ENCODE measurements at places on chromosomes 2 and 18.

DNA sequence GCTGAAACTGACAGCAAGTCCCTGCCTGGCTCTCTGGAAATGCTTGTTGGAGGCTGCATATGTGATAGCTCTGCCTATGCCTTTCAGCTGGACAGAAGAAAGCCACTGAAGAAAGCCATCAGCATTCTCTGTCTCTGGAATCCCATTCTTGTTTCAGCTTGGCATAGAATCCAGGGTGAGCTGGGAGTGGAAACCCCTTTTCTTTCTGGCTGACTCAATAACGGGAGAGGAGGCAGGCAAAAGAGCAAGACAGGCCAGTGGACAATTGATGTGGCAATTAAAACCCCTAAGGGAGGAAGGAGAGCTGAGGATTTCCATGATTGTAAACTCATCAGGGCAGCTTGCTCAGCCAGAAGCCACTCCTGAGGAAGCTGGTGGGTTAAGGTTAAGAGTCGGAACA is 208.1 kb downstream of the CLIP4 start:
- DNase-seq, result no peak

- DNase-seq, result no peak
These were observed 84.5 kb downstream of the RND3 start for GRCh38 chr2:150402953-150403352.

- DNase-seq, result no peak
These were observed 12.4 kb upstream of the DNMT3A start for GRCh38 chr2:25354116-25354515.

DNA sequence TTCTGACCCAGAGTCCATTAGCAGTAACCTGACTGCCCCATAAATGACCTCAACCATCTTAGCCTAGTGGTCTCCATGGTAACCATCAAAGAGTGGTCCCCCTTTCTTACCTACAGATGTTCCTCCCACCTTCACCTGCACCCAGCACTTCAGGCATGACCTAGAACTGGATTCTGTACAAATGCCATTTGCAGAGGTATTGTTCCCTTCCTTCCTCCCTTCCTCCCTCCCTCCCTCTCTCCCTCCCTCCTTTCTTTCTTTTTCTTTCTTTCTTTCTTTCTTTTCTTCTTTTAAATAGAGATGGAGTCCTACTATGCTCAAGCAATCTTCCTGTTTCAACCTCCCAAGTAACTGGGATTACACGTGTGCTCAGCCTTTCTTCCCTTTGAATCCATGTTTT is 114.6 kb upstream of the SLC1A4 start:
- DNase-seq, result no peak

DNA sequence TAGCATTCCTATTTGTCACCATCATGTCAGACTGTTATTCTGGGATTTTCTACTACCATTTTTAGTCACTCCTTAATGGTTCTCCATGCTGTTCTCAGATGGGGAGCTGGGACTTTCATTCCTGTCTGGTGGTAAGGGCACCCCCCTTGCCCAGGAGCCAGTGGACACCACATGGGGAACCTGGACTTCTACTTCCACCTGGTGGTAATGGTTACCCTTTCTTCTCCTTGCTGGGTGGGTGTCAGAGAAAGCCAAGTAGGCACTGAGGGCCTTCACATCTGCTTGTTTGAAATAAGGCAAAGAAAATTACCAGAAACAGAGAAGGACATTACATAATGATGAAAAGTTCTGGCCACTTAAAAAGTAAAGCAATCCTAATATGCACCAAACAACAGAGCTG is 239.8 kb downstream of the FHOD3 start:
- DNase-seq, result no peak

GRCh38 chr2:149187057-149187456 is 143.3 kb upstream of the LYPD6 start:
- no peak for DNase-seq

DNA sequence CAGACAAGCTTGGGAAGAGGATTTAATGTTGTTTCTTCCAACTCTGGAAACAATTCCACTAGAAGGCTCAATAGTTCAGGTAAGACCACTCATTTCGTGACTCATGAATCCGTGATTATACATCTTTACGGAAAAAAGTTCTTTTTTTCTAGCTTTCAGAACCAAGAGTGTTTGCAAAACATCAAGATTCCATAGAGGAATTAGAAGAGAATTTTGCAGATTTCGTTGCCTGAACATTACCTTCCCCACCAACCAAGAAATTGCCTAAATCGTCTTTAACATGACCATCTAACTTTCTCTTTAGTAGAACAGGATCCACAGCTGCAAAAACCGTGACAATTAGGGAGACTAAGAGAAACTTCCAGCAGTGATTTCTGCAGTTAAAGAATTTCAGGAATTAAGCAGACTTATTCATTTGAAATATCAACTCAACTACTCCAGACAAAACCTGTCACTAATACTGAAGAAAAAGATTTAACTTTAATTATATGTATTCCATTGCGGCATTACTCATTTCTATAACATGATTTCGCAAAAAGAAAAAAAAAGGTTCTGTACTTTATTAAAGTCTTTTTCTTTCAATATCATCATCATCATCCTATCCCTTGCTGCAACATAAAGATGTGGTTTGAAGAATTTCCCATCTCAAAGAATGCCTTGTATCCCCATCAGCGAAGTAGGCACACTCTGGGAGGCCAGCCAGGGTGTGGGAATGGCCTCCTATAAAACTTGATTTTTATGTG is 1.9 kb upstream of the NAB1 start:
- no peak for DNase-seq

DNA sequence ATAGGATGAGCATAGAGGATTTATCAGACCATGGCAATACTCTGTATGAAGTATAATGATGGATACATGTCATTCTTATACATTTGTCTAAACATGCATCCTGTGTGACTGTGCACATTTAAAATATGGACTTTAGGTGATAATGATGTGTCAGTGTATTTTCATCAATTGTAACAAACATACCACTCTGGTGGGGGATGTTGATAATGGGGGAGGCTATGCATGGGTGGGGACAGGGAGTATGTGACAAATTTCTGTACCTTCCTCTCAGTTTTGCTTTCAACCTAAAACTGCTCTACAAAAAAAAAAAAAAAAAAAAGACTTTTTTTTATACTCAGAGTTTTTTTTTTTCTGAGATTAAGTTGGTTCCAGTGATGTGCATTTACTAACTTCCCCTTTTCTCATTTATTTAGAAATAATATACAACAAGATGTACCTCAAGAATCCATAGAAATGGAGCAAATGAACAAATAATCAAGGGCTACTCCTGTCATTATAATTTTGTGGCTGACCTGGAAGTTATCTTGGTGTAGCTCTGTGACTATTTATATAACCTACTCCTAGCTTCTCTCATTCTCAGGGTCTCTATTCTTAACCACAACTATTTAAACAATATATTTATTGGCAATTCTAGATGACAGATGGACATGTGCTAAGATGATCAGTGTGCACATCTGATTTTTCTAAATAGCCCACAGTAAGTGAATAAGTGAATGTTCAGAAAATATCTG is 108.9 kb upstream of the ITGA4 start:
- no peak for DNase-seq

GRCh38 chr2:162196638-162197037 is 44.6 kb upstream of the GCG start:
- DNase-seq, result no peak

DNA sequence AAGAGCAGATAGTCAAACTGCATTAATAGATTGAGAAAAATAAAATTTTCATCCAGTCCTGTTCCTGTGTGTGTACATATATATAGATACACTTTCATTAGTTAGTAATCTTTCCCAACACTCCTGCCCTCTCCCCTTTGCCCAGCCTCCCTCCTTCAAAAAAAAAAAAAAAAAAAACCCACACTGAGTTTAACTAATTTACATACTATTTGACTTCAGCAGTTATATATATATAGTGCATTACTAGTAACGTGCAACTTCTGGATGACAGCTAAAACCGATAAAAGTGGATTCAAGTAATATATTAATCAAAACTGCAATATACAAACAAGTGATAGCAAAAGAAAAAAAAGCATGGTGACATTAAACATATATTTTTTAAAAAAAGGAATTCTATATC is 1.4 kb downstream of the FIGN start:
- no peak for DNase-seq

- DNase-seq, result no peak
These were observed 137.3 kb upstream of the FHL2 start for GRCh38 chr2:105536175-105536574.

GRCh38 chr2:119730671-119731177 is 29.0 kb upstream of the PTPN4 start:
- no peak for DNase-seq

GRCh38 chr18:32036506-32037180 is 18.0 kb downstream of the RNF125 start:
- no peak for DNase-seq

GRCh38 chr18:55102501-55102900 is 143.2 kb upstream of the CCDC68 start:
- DNase-seq, result no peak

Measured in stimulated activated CD4-positive, alpha-beta T cell treated with anti-CD3 and anti-CD28 coated beads, Interleukin-4, amount 100 ng/mL, for 24 hours (primary cell).